CD14-positive monocyte (primary cell): ENCODE measurements at places on chromosomes 4 and X.
A peak's percentile ranks its signal among the peaks of the same experiment; 100 is the strongest.

DNA sequence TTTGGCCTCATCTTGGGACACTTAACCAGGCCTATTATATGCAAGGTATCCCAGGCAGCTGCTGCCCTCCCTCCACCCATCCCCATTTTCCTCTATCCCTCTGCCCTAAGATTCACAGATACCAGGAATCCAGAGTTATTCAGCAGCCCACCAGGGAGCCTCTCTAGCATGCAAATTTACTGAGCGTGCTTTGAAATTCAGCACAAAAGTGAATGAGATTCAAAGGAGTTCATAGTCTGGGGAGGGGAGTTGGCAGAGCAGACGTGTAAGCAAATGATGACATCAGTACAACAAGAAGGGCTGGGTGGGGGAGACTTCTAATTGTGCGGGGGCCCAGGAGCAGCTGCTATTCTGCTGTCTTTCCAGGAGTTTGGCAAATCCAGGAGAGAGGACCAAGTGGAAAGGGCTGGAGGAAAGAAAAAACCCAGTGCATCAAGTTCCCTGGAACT lies 1.7 kb upstream of the MTM1 start:
- DNase-seq: no peak

- DNase-seq: no peak
These were observed 414.8 kb downstream of the OPHN1 start for GRCh38 chrX:68018248-68019203.

- peak; percentile 15 for DNase-seq
These were observed 1.5 kb downstream of the COX18 start for GRCh38 chr4:73067971-73068394.

- DNase-seq: no peak
These were observed 271.2 kb downstream of the FBXO8 start for GRCh38 chr4:174012135-174012885.

GRCh38 chrX:85569096-85569495 lies 189.6 kb upstream of the POF1B start:
- DNase-seq: no peak

- DNase-seq: peak; percentile 43
These were observed 8.0 kb downstream of the OFD1 start for GRCh38 chrX:13742397-13743176.

- DNase-seq: no peak
These were observed 32.3 kb upstream of the AFAP1 start for GRCh38 chr4:7971881-7972500.

DNA sequence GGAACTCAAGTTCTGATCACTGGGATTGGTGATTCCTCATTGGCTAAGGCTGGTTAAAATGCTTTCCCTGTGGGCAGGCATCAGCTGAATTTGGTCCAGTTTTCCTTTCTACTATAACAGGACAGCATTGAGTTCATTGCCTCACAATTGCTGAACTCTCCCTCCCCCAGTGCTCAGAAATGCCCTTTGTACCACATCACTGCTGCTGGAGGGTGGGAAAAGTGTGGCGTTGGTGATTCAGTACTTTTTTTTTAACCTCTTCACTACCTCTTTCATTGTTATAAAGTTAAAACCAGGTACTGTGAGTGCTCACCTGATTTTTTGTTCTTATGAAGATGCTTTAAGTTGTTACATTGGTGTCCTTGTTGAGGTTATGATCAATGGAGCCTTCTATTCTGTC lies 69.3 kb upstream of the IL2 start:
- DNase-seq: no peak

GRCh38 chrX:9611436-9612145 lies 146.7 kb downstream of the TBL1X start:
- DNase-seq: no peak

GRCh38 chrX:48700951-48701653 lies 4.6 kb downstream of the SUV39H1 start:
- DNase-seq: no peak

GRCh38 chr4:147799986-147800555 lies 68.2 kb downstream of the ARHGAP10 start:
- peak; percentile 24 for DNase-seq

DNA sequence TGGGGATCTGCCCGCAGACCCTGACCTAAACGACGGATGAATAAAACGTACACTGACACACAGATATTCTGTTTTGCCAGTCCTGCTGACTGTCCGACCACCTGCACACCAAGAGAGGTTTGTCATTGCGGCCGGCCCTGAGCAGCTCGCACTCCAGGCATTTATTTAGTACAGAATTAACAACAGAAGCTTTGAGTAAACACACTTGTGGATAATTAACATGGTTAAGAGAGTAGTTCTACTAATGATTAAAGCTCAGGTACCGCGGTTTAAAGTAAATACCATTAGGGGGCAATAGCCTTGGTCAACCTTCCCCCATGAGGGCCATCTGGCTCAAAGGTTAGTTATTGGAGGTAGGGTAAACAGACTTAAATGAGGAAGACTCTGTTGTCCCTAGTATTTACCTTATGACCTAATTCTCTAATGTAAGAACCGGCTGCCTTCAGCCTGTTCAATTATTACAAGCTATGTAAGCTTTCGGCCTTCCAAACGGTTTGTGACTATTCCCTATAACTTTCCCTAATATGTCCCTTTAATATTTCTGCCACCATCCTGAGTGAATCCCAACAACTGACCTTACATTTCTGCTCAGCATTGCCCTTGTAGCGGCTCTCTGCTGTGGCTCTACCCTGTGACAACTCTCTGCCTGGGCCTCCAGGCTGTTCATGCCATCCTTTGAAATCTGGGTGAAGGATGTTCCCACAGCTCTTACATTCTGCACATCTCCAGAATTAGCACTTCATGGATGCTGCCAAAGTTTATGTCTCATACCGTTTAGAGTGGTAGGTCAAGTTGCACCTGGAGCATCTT lies 46.9 kb upstream of the SYTL5 start:
- no peak for DNase-seq

GRCh38 chr4:123438031-123438430 lies 41.4 kb downstream of the SPRY1 start:
- DNase-seq: no peak

- no peak for DNase-seq
These were observed 193.7 kb downstream of the PPP3CA start for GRCh38 chr4:101153653-101154052.

DNA sequence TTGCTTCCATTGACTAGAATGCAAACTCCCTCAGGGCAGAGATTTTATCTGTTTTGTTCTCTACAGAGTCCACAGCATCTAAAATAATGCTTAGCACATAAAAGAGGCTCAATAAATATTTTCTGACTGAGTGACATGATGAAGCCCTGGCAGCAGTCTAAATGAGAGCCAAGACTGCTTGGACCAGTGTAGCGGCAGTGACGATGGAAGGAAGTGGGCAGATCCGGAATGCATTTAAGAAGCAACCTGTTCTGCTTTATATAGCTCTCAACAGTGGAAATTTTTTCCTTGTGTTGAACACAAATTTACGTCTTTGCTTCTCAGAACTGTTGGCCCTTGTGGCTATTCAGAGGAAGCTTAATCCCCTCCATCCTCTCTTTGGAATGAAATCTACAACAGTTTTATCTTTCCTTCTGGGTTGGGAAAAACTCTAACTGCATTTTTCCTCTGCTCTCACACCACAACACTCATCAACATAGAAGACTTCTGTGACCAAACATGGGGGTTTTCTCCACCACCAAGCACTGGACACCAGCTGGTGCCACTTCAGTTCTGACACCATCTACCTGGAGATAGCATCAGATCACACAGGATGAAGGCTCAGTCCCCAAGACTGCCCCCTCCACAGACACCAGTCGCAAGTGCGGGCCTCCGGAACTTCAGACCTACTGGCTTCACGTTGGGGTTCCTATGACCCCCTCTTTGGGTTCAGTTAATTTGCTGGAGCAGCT lies 7.0 kb upstream of the BEND4 start:
- no peak for DNase-seq

- DNase-seq: peak; percentile 30
These were observed 21.7 kb downstream of the RBPJ start for GRCh38 chr4:26342328-26343037.

DNA sequence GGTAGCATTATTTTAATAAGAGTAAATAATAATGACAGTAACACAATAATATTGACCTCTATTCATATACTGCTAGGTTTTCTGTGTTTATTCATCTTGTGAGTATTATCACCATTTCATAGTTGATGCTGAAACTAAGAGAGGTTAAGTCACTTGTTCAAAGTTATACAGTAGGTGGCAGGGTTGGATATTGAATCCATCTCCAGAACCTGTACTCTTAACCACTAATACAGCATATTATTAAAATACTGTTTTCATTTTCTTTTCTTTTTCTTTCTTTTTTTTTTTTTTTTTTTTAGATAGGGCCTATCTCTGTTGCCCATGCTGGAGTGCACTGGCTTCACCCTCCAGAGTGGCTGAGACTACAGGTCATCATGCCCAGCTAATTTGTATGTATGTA lies 7.1 kb upstream of the ELF2 start:
- peak; percentile 28 for DNase-seq

GRCh38 chr4:39068907-39069306 lies 6.9 kb downstream of the KLHL5 start:
- peak; percentile 5 for DNase-seq

DNA sequence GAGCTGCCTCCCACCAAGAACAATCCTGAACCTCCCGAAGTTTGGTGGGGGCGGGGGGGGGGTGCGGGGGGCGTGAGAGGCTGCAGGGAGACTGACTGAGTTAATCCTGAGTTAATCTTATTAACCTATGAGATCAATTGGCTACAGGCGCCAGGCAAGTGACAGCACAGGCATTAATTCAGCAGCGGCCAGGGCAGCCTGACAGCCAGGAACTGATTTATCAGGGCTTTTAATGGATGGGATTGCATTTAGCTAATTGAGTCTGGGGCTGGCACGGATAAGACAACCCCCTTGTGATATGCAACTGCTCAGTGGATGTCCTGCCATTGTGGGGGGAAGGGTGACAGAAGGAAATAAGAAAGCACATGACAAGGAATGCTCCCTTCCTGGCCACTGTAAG lies 16.3 kb downstream of the RTL5 start:
- no peak for DNase-seq

DNA sequence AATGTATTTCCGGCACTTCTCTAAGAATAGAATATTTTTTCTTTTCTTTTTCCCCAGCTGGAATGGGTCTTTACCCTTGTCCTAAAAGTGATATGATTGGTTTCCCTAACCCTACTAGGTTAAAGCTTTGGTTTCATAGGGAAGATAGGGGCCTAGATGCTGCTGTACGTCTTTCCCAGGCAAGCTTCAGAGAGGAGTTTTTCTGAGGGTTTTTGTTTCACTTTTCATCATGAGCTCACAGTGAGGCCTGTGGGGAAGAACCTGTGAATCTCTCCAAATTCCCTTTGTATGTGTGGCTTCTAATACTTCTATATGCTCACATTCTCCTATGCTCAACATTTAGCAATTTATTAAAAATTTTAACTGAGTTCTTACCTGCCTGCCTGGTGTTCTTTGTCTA lies 320.0 kb upstream of the PCDH18 start:
- no peak for DNase-seq

GRCh38 chrX:124555036-124555595 lies 208.8 kb downstream of the SH2D1A start:
- DNase-seq: no peak

DNA sequence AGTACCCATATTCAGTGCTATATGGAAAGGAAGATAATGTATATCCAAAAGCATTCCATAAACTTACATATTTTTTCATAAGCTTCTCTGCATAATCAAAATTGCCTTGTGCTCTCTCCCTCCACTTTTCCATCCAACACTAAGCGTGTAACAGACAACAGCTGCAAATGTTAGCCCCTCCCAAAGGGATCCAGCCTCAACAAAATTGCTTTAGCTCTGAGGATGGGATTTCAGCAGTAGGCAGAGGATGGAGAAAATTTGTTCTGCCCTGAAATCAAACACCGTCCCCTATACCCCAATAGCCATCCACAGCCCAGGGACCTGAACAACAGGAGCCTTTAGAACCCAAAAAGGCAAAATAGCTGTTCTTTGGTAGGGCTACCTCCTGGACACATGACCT lies 28.8 kb upstream of the FGF13 start:
- no peak for DNase-seq

DNA sequence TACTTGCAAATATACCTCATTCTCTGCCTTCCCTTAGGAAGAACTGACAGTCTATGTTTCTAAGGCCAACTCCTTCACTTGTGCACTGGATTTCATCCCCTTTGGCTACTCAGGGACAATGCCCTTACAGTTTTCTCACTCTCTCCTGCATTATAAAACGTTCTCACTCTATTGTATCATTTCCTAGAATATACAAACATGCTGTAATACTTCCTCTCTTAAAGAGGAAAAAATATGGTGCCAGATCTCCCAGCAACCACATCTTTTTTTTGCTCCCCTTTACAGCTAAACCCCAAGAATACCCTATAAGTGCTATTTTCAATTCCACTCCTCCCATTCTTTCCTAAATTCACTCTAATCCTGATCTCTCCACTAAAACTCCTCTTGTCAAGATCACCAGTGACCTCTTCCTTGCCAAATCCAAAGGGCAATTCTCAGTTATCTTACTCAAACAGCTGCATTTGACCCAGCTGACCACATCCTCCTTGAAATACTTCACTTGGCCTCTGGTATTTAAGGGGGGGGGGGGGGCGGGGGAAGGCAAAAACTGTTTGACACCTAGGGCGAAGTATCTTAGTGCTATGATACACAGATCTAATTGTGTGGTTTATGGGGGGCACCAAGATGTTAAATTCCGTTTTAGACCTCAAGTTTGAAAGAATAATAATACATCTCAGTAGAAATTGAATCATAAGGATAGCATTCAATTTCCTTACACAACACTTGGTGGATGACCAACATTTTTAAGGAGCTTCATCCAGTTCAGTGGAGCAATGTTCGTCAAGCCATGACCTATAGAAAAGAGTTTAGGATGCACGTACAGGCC lies 1.6 kb downstream of the RCHY1 start:
- peak; percentile 7 for DNase-seq

- DNase-seq: peak; percentile 9
These were observed 14.1 kb upstream of the PAPSS1 start for GRCh38 chr4:107734120-107734519.

DNA sequence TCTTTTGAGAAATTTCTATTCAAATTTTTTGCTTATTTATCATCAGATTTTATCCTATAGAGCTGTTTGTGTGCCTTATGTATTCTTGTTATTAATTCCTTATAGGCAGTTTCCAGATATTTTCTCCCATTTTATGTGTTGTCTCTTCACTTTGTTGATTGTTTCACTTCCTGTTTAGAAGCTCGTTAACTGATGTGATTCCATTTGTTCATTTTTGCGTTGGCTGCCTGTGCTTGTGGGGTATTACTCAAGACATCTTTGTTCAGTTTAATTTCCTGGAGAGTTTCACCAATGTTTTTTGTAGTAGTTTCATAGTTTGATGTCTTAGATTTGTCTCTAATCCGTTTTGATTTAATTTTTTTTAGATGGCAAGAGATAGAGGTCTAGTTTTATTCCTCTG lies 14.6 kb downstream of the ZNF718 start:
- DNase-seq: no peak

GRCh38 chr4:141376769-141377168 lies 156.1 kb downstream of the ZNF330 start:
- no peak for DNase-seq
